ENCODE measurements at places on chromosomes 13 and 19. TPM values are rescaled to one million over a fixed set of nuclear protein-coding genes. Genes with fewer than 3 reads are reported as not detected.

Gene NLRP4
- total RNA-seq: not detected

Gene ARGLU1
- 91.2 TPM for total RNA-seq

DNA sequence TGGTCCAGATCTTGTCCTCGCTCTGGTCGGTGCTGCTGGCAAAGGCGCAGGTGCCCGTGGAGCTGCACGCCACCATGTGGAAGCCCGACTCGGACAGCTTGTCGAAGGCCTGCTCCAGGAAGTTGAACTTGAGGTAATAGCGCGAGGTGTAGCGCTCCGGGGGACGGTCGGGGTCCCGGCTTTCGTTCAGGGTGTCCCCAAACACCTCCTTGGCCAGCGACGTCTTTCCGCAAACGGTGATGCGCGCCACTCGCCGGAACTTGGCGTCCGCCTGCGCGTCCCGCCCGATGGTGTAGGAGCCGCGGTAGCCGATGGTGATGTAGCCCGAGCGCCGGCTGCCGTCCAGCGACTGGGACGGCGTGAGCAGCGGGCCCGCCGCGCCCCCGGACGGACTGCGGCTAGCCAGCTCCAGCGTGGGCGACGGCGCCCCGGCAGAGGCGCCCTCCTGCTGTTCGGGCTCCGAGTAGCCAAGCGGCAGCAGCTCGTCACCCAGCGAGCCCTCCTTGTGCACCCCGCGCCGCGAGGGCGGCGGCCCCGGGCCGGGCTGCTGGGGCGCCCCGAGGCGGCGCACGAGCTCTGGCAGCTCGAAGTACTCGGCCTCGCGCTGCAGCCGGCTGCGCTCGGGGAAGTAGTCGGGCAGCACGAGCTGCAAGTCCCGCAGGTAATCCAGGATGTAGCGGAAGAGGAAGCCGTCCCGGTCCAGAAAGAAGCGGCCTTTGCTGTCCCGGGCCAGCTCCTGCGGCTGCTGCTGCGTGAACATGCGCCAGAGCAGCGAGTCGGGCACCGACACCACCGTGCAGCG, 801 bp downstream of the KCTD12 start:
- H3K36me3 ChIP-seq: no peaks in the 10 kb centered on the region
- no peak for DNase-seq
- H3K27ac ChIP-seq: no peak overlapping the region
- H3K4me3 ChIP-seq: peak overlapping the region; percentile 72
- no peaks in the 10 kb centered on the region for H3K4me1 ChIP-seq

DNA sequence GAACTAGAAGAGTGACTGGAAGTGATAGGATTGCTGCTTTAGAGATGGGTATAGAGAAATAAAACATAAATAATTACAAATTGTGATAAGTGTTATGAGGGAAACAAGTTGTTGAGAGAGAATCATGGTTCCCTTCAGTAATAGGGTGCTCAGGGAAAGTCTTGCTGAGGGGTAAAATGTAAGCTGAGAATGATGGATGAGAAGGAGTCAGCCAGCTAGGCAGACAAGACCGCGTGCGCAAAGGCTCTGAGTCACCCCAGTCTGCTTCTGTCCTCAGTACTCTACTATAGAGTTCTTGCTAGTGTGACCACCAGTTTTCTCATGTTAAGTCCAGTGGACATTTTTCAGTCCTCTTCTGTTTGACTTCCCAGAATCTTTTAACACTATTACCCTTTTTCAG, 39.5 kb downstream of the PCCA start:
- H3K27me3 ChIP-seq: no peaks in the 10 kb centered on the region
- H3K4me3 ChIP-seq: no peak overlapping the region
- no peaks in the 10 kb centered on the region for H3K36me3 ChIP-seq
- no peak for DNase-seq
- no peak overlapping the region for H3K27ac ChIP-seq
- H3K4me1 ChIP-seq: peaks cover 11% of the 10 kb centered on the region

DNA sequence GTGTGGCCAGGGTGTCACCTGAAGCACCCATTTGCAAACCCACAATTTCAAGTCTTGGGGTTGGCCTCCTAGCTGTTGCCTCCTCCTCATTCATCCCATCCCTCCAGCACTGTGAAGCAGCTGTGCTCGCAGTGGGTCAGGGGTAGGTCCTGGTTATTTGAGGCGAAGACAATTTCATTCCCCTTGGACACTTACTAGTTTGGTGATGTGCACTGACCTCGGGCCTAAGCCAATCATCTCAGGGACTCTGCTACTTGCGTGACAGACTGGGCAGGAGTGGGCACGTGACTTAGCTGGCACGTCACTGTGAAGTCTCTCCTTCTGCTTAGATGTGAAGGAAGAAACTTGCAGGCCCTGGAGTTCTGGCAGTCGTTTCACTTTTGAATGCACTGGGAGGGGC, 3.5 kb upstream of the ATP11A start:
- no peaks in the 10 kb centered on the region for H3K36me3 ChIP-seq
- no peak for DNase-seq
- H3K27ac ChIP-seq: no peak overlapping the region
- no peak overlapping the region for H3K4me3 ChIP-seq

Gene LACC1
- total RNA-seq: 2.5 TPM

Gene SLC25A23
- total RNA-seq: 97.2 TPM

GRCh38 chr19:45526143-45526542, 18.9 kb downstream of the VASP start:
- no peak overlapping the region for H3K27ac ChIP-seq
- peaks cover 30% of the 10 kb centered on the region for H3K36me3 ChIP-seq
- H3K4me3 ChIP-seq: no peak overlapping the region
- no peak for DNase-seq
- H3K27me3 ChIP-seq: no peaks in the 10 kb centered on the region
- peaks cover 10% of the 10 kb centered on the region for H3K4me1 ChIP-seq

Gene ANO8
- 6.7 TPM for total RNA-seq

Gene LIN37
- total RNA-seq: 7.4 TPM

- H3K36me3 ChIP-seq: no peaks in the 10 kb centered on the region
- H3K4me3 ChIP-seq: no peak overlapping the region
- no peak for DNase-seq
- H3K4me1 ChIP-seq: peaks cover 1% of the 10 kb centered on the region
- H3K27ac ChIP-seq: no peak overlapping the region
Measured at GRCh38 chr13:75494491-75494890, 12.5 kb upstream of the TBC1D4 start.

DNA sequence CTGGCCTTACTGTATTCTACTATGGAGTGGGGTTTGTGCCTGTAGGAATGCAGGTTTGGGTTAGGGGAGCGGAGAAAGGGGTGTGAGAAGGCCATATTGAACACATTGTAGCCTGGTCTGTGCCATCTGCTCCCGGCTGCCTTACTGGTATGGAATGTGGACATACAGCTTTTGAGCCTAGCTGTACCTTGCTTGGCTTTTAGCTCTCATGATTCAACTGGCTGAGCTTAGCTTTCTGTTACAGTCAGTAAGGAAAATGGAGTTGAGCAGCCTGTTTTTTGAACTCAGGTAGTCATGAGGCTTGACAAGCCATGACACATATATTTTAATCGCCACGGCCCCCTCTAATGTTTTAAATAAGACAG, 41.6 kb downstream of the ARHGAP35 start:
- no peak overlapping the region for H3K4me3 ChIP-seq
- H3K36me3 ChIP-seq: no peaks in the 10 kb centered on the region
- no peaks in the 10 kb centered on the region for H3K27me3 ChIP-seq
- no peaks in the 10 kb centered on the region for H3K4me1 ChIP-seq
- no peak overlapping the region for H3K27ac ChIP-seq

Gene PALM3
- not detected for total RNA-seq

GRCh38 chr19:7868671-7869452, 5.3 kb downstream of the PRR36 start:
- peaks cover 7% of the 10 kb centered on the region for H3K27me3 ChIP-seq
- no peaks in the 10 kb centered on the region for H3K36me3 ChIP-seq
- peak overlapping the region; percentile 48 for H3K4me3 ChIP-seq
- peaks cover 12% of the 10 kb centered on the region for H3K4me1 ChIP-seq

DNA sequence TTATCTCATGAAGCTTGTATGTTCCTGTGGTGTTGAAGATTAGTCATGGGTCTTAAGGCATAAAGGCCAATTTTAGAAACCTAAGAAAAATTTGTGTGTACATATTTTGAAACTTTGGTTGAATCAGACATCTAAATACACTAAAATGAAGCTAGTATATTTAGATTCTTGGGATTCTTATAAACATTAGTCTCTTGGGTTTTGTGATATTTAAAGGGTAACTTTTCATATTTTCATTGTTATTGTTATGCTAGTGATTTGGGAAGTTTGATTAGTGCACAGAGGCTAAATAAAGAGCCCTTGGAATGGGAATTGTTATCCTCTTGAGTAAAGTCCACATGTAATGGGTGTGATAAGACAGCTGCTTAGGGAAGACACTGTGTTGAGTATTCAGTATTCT, 24.5 kb downstream of the UBA2 start:
- no peaks in the 10 kb centered on the region for H3K4me1 ChIP-seq
- no peak for DNase-seq
- no peak overlapping the region for H3K4me3 ChIP-seq
- no peak overlapping the region for H3K27ac ChIP-seq
- H3K36me3 ChIP-seq: peaks cover 7% of the 10 kb centered on the region

Gene ZGLP1
- 4.1 TPM for total RNA-seq

Gene ATP7B
- 0.08 TPM for total RNA-seq

Gene HPN
- 0.21 TPM for total RNA-seq

Gene SPATA13
- 10.3 TPM for total RNA-seq

- H3K27me3 ChIP-seq: no peaks in the 10 kb centered on the region
- no peaks in the 10 kb centered on the region for H3K4me1 ChIP-seq
- H3K4me3 ChIP-seq: no peak overlapping the region
- no peak for DNase-seq
- H3K36me3 ChIP-seq: peaks cover 40% of the 10 kb centered on the region
Measured at GRCh38 chr19:7973883-7974282, 30.4 kb upstream of the TIMM44 start.

DNA sequence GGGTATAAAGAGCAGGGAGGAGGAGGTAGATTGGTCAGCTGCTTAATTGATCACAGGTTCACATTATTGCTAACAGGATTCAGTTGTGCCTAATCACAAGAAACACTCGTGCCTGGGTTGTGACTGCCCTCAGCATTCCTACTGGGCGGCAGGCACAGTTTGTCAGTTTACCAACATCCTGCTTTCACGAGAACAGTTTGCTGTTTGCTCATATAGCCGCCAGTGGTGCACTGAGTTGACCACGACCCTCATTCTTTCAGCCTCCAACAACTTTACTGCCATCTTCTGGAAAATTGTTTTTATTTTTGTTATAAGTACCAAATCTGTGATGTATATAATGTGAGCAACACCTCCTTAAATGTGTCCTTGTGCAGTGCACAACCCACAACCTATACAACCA, 16.2 kb upstream of the IFT88 start:
- no peak overlapping the region for H3K4me3 ChIP-seq
- DNase-seq: no peak
- H3K27me3 ChIP-seq: no peaks in the 10 kb centered on the region

Gene ARRDC2
- total RNA-seq: 10.1 TPM

DNA sequence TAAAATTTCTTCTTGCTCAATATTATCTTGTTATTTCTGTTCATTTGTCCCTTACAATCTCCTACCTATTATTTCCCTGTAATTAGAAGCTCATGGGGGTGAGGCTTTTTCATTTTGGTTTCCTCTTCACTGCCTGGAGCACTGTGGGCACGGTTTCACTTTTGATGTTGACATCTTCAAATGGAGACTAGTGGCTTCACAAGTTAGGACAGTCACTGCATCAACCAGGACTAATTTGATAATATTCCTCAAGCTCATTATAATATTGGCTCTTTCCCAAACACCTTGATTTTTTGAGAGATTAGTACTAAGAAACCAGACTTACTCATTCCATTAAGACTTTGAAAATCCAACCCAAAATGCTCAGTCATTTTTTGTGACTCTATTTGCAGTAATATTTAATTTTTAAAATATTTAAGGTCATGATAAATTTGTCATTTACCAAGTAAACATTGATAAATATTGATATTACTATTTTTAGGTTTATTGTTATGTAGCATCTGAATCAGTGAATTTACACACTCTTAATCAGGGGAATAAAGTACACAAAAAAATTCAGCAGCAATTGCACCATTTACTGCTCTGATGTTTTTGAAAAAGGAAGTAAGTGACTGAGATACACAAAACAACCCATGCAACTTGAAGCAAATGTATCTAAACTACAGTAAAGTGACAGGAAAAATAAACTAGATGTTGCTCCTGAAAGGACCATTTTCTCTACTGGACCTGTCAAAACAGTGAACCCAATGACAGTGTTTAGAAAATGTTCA, 28.8 kb upstream of the RCBTB2 start:
- peak overlapping the region; percentile 49 for H3K27ac ChIP-seq
- no peaks in the 10 kb centered on the region for H3K27me3 ChIP-seq
- no peak for DNase-seq
- H3K4me1 ChIP-seq: peaks cover 38% of the 10 kb centered on the region
- H3K4me3 ChIP-seq: peak overlapping the region; percentile 18

GRCh38 chr19:5333581-5334365, 6.8 kb downstream of the PTPRS start:
- H3K4me1 ChIP-seq: peaks cover 32% of the 10 kb centered on the region
- H3K4me3 ChIP-seq: no peak overlapping the region
- no peak overlapping the region for H3K27ac ChIP-seq
- H3K27me3 ChIP-seq: 0 out of 2 replicates have a peak, but pooled peaks cover 5% of the 10 kb centered on the region
- no peak for DNase-seq
- H3K36me3 ChIP-seq: no peaks in the 10 kb centered on the region
